ENCODE measurements at places on chromosomes 6 and 20. TPM values are rescaled to one million over a fixed set of nuclear protein-coding genes. Genes with fewer than 3 reads are reported as not detected.

DNA sequence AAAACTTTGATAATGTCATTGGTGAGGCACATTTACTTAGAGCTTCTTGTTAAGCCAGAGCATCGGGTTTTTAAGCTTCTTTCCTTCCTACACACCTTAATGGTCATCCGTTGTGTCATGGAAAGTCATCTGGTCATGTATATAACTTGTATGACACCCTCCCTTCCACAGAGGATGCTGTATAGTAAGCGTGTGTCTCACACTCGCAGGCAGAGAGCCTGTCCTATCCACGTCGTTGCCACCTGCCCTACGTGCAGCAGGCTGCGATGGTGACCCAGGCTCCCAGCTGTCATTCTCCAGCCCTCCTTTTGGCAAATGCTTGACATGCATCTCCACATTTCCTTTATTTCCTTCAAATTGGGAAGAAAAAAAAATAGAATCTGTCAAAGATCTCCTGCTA lies 85.6 kb downstream of the MYB start:
- no peak for DNase-seq

The PRSS16 gene
- total RNA-seq: not detected

- DNase-seq: no peak
These were observed 9.3 kb downstream of the NDRG3 start for GRCh38 chr20:36736451-36737182.

DNA sequence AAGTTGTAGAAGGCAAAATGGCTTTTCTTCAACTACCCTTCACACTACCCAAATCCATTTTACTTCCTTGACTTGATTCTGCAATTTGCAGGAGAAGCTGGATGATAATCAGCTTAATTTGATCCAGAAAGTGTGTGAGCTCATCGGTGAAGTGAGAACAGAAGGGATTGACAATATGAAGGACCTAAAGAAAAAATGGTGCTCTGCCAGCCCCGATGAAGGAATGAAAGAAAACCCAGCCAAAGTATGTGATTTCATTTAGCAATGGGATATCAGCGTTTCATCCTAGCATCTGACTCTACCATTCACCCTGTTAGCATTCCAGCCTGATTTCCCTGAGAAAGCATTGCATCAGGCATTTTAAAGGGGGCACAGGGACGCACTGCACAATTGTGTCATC lies 41.5 kb downstream of the CD164 start:
- DNase-seq: no peak

The BCLAF1 gene
- 69.8 TPM for total RNA-seq

The ENPP4 gene
- 21.7 TPM for total RNA-seq

The LY6G6D gene
- total RNA-seq: not detected

DNA sequence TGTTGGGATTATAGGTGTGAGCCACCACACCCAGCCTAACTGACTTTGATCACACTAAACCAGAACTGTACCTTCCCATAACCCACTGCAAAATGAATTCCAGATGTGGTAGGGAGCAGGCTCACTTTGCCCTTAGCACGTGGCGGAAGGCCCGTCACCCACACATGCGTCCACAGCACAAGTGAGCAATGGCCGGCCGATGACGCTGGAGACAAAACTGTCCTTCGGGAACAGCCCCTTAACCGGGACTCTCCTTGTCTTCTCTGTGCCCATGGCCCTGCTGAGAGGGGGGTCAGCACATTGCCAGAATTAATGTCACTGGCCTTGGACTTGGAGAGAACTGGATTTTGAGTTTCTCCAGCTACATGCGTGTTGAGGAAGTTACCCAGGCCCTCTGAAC lies 107.2 kb downstream of the TOX2 start:
- no peak for DNase-seq

DNA sequence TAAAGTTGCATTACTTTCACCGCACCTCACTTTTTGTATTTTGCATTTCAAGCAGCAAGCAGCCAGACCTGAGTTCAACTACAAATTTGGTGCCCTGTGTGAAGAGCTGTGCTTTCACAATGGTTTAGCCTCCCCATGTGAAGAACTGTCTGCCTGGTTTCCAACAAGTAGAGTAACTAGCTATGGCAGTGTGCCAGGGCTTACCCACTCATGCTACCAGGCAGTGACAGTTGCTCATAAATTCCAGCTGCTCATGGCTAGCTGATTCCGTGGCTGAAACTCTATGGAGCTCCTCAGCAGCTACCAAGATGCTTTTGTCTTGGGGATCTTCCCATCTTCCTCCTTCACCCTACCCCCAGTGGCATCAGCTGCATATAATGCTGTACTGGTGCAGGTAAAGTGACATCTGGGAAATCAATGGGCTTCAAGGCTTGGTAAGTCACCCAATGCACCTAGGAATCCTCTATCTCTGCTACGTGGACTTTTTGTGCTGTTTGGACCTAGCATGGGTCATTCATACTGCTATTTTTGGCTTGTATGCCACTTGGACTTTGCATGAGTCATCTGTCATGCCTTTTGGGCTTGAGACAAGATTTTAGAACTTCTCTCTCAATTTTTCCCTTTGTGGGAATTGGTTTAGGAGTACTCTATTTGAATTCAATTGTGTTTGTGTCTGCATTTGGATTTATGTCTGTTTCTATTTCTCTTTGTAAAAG lies 176.5 kb upstream of the GJE1 start:
- DNase-seq: no peak

DNA sequence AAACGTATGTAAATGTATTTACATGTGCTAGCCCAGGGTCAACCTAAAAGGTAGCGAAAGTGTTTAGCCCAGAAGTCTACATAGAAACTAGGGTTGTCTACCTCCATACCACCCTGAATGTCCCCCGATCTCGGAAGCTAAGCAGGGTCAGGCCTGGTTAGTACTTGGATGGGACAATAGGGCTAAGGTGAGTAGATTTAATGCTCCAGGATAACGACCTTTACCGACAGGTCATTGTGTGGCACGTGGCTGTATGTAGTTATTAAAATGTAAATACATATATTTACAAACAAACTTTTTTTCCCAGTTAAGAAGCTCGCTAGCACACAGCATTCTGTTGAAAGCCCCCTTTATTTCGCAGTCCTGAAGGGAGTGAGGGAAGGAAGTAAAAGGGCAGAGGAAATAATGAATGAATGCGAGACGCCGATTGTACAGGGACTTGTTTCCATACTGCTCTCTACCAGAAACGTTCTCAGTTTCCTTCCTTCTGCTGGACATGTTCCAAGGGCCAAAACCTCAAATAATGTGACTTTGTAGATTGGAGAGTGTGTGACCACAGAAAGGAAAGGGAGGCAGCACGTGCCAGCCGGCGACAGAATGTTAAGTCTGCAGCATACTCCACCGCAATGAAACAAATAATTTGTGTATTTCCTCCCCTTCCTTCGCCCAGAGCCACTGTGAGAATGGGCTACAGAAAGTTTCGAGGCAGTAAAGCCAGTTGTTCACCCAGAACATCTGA lies 612 bp downstream of the ADAT2 start:
- no peak for DNase-seq

The FLRT3 gene
- 0.42 TPM for total RNA-seq

The GPLD1 gene
- total RNA-seq: 4.0 TPM

The IL17A gene
- not detected for total RNA-seq

- no peak for DNase-seq
These were observed 160.5 kb downstream of the TTLL2 start for GRCh38 chr6:167485186-167485978.

Measured in esophagus muscularis mucosa (tissue), 4 donors.